ENCODE measurements at places on chromosomes 6 and 20.

DNA sequence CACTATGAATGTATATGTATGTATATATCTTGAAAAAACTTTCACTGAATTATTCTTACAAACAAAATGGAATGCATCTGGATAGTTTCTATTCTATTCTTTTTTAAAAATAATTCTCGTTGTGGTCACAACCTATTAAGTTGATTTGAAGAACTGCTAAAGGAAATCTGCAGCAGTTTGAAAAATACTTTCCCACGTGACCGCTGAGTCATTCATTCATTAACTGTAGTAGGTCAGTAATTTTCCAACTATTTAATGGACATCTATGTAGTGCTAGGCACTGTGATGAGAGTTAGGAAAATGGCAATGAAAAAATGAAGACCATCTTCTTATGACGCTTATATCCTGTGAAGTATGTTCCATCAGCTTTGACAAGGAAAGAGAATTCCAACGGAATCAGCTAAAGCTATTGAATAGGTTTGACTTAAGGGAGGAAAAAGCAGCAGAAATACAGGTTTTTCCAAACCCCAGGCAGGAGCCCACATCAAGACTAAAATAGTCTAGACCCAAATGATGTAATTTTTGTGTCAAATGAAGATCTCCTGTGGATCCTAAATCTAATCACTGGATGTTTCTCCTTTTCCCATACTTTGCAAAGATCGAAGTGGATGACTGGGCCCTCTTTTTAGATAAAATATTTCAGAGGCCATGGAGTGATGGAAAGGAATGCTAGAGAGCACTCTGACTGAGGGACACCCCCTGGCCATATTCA lies 4.1 kb upstream of the EFHC1 start:
- DNase-seq: no peak

GRCh38 chr6:88238065-88238464 lies 71.9 kb upstream of the CNR1 start:
- no peak for DNase-seq

GRCh38 chr6:43420012-43420709 lies 7.2 kb upstream of the ABCC10 start:
- no peak for DNase-seq

GRCh38 chr20:1663917-1664316 lies 6.3 kb upstream of the SIRPG start:
- no peak for DNase-seq

DNA sequence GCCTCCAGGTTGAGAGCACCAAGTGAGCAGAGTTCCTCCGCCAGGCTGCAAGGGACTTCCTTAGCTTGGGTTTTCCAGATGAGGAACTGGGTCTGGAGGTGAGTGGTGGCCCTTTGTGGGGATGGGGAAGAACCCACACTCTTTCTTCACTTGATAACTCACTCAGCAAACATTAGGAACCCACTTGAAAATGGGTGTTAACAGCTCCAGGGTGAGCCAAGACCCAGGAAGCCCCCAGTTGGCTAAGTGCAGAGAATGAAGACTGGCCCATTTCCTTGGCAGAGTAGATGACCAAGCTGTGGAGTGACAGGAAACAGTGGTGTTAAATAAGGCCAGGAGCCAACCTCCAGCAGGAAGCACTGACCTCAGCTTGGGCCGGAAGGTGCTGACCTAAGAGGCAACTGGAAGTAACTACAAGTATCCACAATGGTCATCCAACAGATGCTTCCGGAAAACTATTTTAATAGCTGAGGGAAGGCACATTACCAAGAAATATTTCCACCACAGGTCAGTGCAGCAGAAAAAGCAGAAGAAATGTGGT lies 22.7 kb downstream of the MRPL14 start:
- DNase-seq: no peak

DNA sequence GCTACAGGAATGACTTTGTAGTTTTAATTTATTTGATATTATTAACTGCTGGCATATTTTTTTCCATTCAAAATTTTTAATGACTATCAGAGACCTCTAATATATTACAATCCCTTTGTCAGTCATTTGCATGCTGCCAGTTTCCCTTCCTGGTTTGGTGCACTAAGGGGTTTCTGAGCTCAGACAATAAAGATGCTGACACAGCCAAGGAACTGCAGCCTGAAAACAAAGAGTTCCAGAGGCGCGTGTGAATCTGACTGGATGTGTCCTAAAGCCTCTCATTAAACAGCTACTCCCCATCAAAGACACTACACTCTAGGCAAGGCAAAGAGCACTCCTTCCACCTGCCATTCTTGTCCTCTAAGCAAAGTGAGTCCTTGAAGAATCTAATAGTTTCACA lies 116.8 kb upstream of the DST start:
- DNase-seq: no peak

GRCh38 chr20:62777528-62777830 lies 18.8 kb upstream of the MRGBP start:
- DNase-seq: no peak

- DNase-seq: no peak
Observed at GRCh38 chr6:31122791-31123706, 2.8 kb upstream of the CDSN start.

DNA sequence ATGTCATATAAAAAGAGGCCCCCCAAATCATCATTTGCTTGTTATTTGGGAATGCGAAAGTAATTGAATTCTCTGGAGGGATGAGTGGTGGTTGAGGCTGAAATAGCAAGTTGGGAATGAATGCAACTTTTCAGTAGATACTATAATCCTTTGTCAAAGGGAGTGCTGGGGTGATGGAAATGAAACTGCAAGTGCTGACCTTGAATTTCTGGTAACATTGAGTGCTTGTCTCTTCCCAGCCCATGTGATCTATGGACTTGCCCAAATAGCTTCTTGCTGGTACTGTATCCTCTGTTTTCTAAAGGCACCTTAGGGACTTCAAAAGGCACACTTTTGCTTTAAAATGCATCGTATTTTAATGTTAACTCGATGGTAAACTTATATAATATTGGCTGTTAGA lies 14.8 kb downstream of the PAQR8 start:
- no peak for DNase-seq

DNA sequence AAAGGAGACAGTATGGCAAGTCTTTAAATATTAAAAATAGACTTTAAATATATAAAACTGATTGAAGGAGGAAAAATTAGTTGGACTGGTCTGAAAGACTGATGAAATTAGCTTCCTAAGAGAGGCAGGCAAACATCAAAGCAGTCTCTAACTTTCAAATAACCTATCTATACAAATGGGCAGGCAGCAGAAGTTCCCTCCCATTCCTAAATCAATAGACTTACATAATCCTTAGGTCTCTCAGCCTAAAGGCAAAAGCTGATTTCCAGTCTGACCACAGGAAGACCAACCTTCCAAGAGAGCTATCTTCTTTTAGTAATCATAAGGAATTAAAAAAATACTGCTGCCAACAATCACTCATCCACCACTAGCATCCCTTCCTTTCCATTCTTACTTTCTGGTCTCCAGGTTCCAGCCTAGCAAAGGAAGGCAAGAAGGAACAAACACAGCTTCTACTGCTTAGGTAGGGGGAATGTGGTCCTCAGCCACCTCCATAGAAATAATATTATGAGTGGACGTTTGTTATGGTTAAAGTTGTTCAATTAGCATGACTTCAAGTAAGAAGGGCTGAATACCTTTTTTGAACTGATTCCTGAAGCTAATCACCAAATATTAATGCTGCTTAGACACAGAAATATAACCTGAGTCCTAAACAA lies 44.1 kb downstream of the SESN1 start:
- DNase-seq: no peak

DNA sequence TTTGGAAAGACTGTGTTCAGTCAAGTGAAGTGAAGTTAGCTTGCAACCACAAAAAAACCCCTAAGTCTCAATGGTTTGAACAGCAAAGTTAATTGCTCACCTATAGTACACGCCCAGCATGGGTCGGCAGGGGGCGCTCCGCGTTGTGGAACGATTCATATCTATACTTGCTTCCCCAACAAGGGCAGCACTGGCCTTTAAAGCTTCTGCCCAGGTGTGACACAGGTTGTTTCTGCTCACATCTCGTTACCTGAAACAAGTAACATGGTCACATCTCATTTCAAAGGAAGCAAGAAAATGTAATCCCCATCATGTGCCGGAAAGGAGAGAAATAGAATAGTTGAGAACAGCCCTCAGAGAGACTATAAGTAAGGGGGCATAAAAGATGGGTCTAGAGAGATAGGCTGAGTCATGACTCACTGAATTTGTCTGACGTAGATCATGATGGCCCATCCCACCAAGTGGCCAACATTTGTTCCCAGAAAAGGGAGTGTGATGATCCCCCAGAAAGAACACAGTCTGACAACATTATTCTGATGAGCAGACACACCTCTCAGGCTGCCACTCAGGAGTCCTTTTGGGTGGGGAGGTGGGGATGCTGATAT lies 29.0 kb downstream of the HNF4A start:
- peak; percentile 75 for DNase-seq

DNA sequence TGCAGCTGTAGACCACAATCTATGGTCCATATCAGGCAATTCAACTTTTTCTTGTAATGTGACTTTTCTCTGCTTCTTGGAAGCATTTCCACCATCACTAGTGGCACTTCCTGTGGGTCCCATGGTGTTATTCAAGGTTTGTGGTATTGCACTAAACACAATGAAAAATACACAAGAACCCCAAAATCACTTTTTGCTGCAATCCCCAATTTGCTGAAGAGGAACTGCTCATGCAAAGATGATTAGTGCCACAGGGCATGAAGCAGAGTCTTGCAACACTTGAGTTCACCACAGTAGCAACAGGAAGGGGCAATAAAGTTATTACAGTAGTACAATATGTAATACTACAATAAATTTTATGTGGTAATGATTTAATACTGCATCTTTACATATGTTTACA lies 16.8 kb upstream of the TAAR1 start:
- no peak for DNase-seq

GRCh38 chr20:35394271-35394670 lies 17.5 kb downstream of the UQCC1 start:
- DNase-seq: no peak

GRCh38 chr6:44456070-44456965 lies 68.8 kb downstream of the CDC5L start:
- DNase-seq: peak; percentile 6

DNA sequence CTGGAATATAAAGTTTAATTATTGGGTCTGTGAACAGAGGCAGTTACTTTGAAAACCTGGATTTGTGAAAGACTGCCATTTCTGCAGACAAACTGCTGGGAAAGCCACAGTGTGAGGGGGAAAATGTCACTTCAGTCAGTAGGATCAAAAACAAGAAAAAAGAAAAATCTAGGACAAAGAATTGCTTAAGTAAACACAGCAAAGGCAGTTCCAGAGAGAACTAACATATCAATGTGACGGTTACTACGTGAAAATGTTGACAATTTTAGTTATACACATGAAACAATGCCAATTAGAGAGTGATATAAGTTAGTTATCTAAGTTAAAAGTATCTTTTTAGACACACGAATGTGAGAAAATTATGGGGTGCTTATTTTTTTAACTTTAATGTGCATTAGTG lies 270.4 kb upstream of the RUNX2 start:
- no peak for DNase-seq

DNA sequence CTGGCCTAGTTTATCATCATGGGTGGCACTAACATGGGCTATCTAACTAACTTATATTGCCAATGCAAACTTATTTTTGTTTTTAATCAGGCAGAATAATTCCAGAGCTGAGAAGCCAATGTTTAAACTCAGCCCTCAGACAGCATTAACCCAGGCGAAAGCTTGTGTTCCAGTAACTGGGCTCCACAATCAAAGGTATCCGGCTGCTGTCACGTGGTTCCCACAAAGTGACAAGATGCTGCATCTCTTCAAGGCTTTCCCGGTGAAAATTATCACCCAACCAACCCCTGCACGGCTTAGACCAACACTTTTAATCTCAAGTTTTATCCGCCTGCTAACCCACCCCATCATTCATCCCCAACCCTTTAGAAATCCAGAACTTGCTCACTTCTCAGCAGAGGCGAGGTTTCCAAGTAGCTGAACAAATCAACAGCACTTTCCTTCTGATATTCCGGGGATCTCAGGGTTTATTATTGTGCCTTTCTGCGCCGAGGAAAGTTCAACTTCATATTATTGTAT lies 885 bp downstream of the MTCL3 start:
- DNase-seq: no peak

DNA sequence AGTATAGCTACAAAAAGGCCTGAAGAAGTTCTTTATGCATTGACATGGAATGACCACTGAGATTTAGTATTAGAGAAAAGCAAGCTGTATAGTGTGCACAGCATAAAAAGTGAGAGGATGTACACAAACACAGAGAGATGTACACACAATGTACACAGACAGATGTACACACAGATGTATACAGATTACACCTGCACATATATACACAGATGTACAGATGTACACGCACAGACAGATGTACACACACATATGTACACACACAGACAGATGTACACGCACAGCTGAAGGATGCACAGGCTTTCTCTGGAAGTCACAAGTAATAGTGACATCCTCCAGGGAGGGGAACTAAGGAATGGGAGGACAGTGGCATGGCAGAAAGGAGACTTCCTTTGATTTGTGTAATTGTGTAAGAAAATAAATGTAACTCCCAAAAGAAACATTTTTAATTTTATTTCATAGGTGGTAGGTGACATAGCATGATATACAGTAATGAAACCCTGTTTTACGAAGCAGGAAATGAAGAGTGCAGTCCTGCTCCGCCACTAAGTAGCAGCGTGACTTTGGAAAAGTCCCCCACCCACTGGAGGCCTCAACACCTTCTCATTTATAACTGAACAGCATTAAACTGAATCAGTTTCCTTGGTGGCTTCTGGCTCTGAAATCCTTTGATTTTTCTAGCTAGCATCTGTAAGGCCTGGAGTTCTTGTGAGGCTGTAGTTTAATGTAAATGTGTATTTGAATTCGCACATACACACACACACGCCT lies 14.1 kb downstream of the NFATC2 start:
- no peak for DNase-seq

GRCh38 chr6:133788556-133788955 lies 100.4 kb upstream of the TCF21 start:
- no peak for DNase-seq

- DNase-seq: no peak
Observed at GRCh38 chr6:100271625-100272024, 193.1 kb downstream of the SIM1 start.

DNA sequence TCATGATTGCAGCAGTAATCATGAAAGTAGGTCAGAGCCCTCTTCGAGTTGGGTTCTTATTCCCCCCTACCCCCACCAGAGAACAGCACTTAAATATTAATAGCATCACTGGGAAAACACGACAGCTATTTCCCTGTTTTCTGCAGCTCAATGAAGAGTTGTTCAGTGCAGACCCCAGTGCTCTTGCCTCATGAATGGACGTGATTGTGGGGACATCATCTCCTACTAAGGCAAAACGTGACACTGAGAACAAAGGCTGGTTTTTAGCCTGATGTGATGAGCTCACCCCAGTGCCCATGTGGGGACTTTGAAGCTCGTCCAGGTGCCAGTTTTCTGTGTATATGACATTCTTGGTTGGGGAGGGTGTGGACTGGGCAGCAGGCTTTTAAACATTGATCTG lies 105.9 kb downstream of the SLC35F1 start:
- DNase-seq: no peak
